ENCODE measurements at places on chromosomes 11 and 22.

DNA sequence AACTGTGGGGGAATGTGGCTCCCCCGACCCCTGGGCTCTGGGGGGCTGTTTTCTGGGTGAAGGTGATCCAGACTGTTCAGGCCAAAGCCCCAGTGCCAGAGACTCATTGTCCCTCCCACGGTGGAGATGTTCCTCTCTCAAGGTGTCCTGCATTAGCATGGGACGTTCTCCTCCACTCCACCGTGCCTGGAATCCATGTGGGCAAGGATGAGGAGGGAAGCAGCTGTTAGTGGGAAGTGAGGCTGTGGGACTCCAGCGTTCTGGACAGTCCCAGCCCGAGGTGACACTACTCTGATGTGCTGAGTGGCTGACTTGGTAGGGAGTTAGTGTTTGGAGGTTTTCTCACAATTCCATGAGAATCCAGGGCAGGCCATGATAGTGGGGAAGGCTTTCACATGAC lies 31.4 kb upstream of the CLDN5 start:
- no peak for DNase-seq

DNA sequence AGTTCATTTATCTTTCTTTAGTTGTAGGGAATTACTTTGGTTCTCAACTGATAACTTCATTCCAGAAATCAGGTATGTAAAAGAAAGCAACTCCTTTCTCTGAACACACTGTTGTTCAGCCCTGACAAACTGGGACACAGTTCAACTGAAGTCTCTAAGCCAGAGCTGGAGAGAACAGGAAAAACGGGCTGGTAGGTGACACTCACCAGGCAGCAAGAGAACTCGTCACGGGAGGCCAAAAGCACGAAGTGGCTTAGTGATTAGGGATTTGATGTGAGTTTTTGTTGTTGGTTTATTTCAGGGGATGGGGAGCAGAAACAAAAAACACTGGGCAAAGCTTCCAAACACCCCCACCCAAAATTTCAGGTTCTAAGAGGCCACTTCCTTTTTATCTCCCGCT lies 54.1 kb downstream of the MYH9 start:
- no peak for DNase-seq

GRCh38 chr11:81026032-81026431 lies 1585.2 kb upstream of the TENM4 start:
- DNase-seq: no peak

GRCh38 chr11:119983240-119983732 lies 154.6 kb downstream of the TRIM29 start:
- DNase-seq: no peak

- DNase-seq: no peak
Observed at GRCh38 chr22:33220476-33221080, 162.4 kb upstream of the SYN3 start.

DNA sequence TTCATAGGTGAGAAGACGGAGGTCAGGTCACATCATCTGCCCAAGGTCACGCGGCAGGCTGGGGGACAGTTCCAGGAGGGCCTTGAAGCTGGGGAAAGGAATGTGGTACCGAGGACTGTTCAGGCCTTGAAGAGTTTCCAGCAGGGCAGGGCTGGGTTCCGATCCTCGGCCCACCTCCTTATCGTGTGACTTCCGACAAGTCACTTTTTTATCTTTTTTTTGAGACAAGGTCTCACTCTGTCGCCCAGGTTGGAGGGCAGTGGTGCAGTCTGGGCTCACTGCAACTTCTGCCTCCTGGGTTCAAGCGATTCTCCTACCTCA lies 623 bp downstream of the NDUFS8 start:
- no peak for DNase-seq

GRCh38 chr11:6588018-6588417 lies 15.4 kb downstream of the RRP8 start:
- DNase-seq: no peak

DNA sequence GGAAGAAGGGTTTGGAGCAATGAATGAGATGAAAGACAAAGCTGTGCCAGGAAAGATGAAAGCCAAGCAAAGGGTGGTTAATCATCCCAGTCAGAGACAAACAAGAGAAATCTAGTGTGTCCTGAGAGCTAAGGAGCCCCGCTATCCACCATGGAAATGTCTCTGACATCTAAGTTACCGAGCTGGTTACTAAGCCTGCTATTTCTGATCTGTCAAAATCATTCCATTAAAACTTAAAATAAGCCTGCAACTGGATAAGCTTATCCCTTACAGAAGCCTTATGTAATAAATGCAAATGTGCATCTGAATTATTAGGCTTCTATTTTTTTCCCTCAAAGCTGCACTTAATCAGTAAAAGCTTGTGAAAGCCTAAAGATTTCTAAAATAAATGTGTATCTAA lies 22.1 kb upstream of the SESN3 start:
- no peak for DNase-seq

- DNase-seq: no peak
Observed at GRCh38 chr22:37433786-37434185, 6.5 kb upstream of the ELFN2 start.

DNA sequence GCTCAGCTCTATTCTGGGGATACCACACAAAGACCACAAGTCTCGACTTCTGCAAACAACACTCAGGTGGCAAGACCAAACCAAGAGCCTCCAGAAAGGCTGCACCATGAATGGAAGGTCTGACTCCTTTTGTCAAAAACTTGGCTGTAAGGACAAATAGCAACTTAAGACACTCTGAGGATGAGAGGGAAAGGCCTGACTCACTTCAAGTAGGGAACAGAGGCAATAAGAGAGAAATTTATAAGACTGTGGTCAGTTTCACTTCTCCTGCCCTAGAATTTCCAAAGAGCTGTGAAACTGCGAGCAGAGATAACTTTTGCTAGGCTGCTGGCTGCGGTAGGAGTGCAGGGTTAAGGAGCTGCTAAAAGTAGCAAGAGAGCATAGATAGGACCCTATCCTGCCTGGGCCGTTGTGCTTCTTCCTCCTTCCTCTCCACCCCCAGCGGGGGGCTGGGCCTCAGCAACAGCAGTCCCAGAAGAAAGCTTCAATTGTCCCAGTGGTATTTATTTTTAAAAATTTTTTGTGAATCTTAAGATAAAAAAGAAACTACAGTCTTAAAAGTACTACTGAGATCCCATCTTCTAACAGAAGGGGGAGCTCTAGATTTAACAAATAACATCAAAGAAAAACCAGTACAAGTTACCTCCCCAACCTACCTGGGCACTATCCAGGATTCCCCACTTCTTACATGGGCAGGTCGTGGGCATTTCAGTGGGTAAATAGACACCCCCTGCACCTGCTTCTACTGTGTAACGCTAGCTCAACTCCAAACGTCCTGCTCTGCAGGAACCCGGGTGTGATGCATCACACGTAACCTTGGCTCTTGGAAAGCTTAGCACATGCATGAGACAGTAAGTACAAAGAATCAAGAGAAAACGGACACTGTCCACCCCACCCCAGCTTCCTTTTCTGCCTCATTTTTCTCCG lies 66.4 kb downstream of the SGSM3 start:
- DNase-seq: no peak

GRCh38 chr22:20431511-20432192 lies 6.0 kb downstream of the SCARF2 start:
- DNase-seq: no peak

GRCh38 chr22:45999379-45999971 lies 22.5 kb upstream of the WNT7B start:
- no peak for DNase-seq

GRCh38 chr11:102807921-102808320 lies 10.0 kb upstream of the MMP1 start:
- no peak for DNase-seq

DNA sequence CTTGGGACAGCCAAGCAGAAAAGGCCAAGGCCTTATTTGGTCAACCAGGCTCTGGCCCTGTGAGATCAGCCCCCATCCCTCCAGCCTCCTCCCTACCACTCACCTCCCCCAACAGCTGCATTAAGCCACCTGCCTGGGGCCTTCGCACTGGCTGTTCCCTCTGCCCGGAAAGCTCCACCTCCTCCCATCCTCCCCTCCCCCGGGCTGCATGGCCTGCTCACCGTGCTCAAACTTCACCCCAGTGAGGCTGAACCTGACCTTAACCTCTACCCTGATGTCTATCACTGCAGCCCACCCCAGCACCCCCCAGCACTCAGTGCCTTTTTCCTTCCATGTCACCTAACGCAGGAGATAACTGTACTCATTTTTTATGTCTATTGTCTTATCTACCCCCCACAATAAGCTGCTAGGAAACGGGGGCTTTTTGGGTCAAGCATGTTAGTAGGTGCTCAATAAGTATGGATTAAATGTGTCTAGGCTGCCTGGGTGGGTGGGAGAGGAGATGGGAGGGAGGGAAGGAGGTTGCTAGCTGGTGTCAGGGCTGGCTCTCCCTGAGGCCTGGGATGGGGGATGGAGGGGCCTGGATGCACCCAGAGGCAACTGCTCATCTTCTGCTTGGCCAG lies 912 bp downstream of the PTPRCAP start:
- no peak for DNase-seq

GRCh38 chr22:42473484-42474193 lies 41.4 kb upstream of the NFAM1 start:
- no peak for DNase-seq

- no peak for DNase-seq
Observed at GRCh38 chr11:126483621-126484195, 128.2 kb downstream of the ST3GAL4 start.

DNA sequence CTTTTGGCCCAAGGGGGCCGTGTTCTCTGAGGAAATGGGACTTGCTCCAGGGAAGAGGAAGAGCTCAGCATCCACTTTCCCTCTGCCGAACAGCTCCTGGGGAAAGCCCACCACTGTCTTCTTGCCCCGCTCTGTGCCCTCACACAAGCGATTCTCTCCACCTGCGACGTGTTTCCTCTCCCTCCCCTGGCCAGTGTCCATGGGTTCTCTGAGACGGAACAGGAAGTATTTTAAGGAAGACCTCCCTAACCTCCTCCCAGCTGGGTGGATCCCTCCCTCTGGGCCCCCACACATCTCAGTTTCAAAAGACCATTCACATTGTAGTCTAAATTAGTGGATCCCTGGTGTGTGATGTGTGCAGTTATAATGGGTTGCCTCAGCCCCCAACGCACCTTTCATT lies 1.6 kb downstream of the TP53AIP1 start:
- DNase-seq: no peak

DNA sequence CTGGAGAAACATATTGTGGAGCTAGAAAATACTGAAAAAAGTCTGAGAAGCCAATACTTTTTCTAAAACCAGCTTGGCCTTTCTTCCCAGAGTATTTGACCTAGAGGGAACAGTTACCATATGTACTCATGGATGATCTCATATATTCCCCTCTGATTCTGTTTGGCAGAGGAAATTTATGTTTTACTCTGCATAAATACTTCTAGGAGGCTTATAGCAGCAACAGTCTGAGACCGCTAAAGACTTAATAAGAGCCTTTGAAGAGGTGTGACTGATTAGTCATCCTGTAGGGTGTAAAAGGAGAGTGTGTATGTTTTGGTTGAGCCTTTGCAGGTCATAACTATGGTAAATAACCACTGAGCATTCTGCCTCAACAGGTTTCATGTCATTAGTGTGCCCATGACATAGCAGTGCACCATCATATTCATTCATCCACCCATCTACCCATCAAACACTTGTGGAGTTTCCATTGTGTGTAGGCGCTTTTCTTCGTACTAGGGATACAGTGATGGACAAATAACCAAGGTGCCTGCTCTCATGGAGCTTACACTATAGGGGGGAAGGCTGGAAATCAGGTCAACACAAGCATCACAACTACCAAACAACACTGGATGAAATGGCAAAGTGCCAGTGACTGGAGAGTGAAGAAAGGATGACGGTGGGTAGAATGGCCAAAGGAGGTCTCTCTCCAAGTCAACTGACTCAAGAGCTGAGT lies 44.5 kb downstream of the TRAF6 start:
- no peak for DNase-seq

- no peak for DNase-seq
Observed at GRCh38 chr11:30960387-30960992, 374.3 kb upstream of the MPPED2 start.

- DNase-seq: no peak
Observed at GRCh38 chr22:43411869-43412807, at the start of gene MPPED1. Gene MPPED1 (plus strand): TSS chr22:43412014. CDS start chr22:43424986, 12,972 bp downstream.

GRCh38 chr11:106217456-106217855 lies 140.0 kb downstream of the AASDHPPT start:
- DNase-seq: no peak

DNA sequence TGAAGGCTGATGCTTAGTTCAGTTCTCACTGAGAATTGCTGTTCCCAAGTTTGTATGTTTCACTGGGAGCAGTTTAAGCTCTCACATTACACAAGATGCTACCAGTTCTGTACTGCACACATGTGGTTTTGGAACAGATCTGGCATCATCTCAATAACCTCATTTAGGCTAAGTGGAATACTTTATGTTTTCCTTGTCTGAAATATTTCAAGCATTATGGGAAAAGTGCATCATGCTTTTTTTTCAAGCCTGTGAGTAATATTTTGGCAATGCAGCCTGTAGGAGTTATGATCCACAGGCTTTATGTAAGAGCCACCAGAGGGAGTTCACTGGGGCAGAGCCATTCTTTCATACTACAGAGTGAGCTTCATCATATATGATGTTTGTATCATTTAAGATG lies 141.5 kb downstream of the OR4C45 start:
- DNase-seq: no peak

DNA sequence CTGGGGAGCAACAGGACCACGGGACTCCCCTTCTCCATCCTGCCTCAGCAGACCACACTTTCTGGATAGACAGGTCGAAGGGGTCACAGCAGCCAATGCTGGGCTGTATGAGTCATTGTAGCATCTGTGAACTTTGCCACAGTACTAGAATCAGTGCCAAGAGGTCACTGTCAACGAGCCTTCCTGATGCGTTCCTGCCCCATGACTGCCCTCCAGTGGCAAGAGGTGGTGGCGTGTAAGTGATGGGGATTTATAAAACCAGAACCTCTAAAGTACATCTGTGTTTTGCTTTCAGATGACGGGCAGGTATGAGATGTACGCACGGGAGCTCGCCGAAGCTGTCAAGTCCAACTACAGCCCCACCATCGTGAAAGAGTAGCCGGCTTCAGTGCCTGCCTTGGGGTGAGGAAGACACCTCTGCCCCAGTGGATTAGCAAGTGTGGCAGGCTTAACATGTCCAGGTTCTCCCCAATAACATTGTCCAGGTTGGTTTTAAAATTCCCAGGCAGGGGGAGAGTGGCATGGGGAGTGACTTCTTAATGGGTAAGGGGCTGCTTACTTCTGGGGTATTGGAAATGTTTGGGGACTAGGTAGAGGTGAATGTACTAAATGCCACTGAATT lies 29.4 kb downstream of the GUCD1 start:
- no peak for DNase-seq

DNA sequence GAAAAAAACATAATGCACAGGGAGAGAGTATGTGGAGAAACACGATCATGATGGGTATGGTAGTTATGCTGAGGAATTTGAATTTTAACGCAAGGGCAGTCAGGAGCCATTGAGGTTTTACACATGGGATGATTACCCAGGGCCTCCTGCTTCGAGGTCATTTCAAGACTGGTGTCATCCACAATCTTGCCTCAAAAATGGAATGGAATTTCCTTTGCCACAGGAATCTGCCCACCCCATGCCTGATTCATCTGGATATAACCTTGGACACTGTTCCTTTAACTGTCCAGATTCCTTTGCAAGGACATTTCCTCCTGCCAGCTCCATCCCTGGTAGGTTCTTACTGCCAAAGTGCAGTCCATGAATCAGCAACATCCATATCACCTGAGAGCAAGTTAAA lies 655.9 kb upstream of the TENM4 start:
- no peak for DNase-seq

All from esophagus squamous epithelium (tissue), 5 donors.